ENCODE measurements at places on chromosomes 4 and X.

DNA sequence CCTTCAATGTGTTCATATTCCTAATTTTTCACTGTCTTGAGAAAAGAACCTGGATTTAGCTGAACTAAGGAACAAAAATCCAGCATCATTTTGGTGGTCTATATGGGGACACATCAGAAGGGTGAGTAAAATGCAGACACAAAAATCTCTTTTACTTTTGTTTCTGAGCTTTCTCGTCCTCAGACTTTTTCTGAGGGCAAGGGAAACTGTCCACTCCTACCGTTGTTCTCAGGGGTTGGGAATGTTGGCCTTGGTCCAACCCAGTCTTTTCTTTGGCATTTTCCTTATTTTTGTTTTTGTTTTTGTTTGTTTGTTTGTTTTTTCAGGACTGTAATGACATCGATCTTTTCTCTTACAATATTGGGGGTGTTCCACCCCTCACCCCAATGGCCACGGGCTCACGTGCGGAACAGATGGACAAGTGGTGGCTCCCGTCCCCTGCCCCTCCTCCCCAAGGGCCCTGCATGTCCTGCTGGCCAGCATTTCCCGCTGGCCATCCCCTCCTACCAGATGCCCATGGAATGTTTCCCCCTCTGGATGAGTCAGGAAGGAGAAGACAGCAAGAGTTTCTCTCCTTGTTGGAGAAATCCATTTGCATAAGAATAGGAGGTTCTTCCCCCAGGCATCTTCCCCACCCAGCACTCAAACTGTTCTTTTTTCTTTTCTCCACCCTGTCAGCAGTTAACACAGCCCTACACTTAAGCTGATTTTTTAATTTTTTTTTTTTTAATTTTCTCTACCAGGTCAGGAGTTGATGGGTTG is 305.4 kb upstream of the NDST4 start:
- no peak for DNase-seq

DNA sequence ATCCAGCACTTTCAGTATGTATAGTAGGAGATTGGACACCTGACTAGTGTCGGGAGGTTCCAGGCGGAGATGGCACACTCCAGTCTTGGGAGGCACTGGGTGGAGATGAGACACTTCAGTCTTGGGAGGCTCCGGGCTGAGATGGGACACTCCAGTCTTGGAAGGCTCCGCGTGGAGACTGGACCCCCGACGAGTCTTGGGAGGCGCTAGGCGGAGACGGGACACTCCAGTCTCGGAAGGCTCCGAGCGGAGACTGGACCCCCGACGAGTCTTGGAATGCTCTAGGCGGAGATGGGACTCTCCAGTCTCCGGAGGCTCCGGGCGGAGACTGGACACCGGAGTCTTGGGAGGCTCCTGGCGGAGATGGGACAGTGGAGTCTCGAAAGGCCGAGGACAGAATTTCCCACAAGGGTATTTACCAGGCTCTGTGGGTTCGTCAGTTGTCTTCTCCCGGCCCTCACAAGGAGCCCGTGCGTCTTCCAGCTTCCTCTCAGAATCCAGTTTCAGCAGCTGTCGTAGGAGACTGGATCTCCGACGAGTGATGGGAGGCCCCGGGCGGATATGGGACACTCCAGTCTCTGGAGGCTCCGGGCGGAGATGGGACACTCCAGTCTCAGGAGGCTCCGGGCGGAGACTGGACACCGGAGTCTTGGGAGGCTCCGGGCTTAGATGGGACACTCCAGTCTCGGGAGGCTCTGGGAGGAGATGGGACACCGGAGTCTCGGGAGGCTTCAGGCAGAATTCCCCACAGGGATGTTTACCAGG is 952 bp downstream of the FAM47A start:
- no peak for DNase-seq

DNA sequence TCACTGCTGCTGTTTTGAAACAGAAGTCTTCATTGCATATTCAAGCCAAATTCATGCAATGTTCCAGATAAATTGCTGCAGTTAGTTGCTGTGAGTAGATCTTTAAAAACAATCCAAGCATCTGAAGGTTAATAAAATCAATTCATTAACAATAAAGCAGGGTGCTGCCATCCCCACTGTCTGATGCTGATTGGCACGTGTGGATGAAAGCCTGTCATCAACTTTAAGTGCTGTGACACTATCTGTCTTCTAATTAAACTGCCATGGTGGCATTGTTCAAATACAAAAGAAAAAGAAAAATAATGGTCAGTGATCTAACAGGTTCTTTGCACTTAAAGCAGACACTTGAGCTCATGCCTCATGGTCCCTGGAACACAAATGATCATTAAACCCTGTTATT is 63.0 kb upstream of the MND1 start:
- no peak for DNase-seq

GRCh38 chrX:102514536-102514935 is 2.0 kb downstream of the TMSB15A start:
- no peak for DNase-seq

Data from stimulated activated CD8-positive, alpha-beta memory T cell treated with anti-CD3 and anti-CD28 coated beads, Interleukin-2, amount 100 ng/mL, for 1 hour (primary cell).